ENCODE measurements at places on chromosomes 7 and 10. TPM values are rescaled to one million over a fixed set of nuclear protein-coding genes. Genes with fewer than 3 reads are reported as not detected.

Gene LRRN3
- 9.3 TPM for total RNA-seq

Gene GPR26
- not detected for total RNA-seq

Gene NKX2-3
- total RNA-seq, result not detected

Gene CLCN1
- 0.12 TPM for total RNA-seq

Gene MLLT10
- 20.1 TPM for total RNA-seq

Gene ZNF138
- total RNA-seq, result 11.3 TPM

Gene SYNPO2L
- not detected for total RNA-seq

Gene EFCAB10
- not detected for total RNA-seq

Gene YKT6
- 45.2 TPM for total RNA-seq

Gene NPY4R2
- total RNA-seq, result not detected

Gene PDCD11
- 62.2 TPM for total RNA-seq

Gene ELOVL3
- 0.50 TPM for total RNA-seq

Gene PLAC9
- not detected for total RNA-seq

Gene C7orf33
- total RNA-seq, result not detected

Gene FAM25A
- not detected for total RNA-seq

Gene IL15RA
- total RNA-seq, result 6.6 TPM

Gene FAM131B
- 2.1 TPM for total RNA-seq

Gene EMX2
- not detected for total RNA-seq

Gene IDI2
- not detected for total RNA-seq

Gene RELN
- total RNA-seq, result not detected

Gene ITGA8
- not detected for total RNA-seq

Gene SLC29A3
- 2.0 TPM for total RNA-seq

Gene GPRIN2
- total RNA-seq, result not detected

Gene HOGA1
- not detected for total RNA-seq

Gene FAM13C
- not detected for total RNA-seq

Gene UROS
- total RNA-seq, result 40.5 TPM

Data from activated naive CD4-positive, alpha-beta T cell treated with anti-CD3 and anti-CD28 coated beads, Interleukin-2, amount 50 U/mL, for 72 hours (primary cell).